ENCODE measurements at places on chromosomes 3 and 15. TPM values are rescaled to one million over a fixed set of nuclear protein-coding genes. Genes with fewer than 3 reads are reported as not detected.

Gene SPATA12
- not detected for total RNA-seq

Gene OR5K2
- not detected for total RNA-seq

DNA sequence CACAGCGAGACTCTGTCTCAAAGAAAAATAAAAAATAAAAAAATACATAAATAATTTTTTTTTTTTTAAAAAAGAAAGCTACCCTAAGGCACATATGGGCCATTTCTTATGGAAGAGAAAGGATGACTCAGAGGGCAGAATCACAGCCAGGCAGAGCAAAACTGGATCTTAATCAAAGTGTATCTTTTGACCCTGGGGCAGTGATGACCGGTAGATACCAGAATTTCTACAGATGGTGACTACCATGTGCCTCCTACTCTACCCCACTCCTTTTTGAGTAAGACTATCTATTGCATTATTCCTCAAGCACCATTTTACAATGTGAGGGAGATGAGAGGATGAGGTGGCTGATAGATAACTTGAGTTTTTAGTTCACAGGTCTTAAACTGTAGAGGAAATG lies 26.0 kb downstream of the TARS3 start:
- no peak for DNase-seq

GRCh38 chr3:177300039-177300833 lies 103.0 kb upstream of the TBL1XR1 start:
- no peak for DNase-seq

DNA sequence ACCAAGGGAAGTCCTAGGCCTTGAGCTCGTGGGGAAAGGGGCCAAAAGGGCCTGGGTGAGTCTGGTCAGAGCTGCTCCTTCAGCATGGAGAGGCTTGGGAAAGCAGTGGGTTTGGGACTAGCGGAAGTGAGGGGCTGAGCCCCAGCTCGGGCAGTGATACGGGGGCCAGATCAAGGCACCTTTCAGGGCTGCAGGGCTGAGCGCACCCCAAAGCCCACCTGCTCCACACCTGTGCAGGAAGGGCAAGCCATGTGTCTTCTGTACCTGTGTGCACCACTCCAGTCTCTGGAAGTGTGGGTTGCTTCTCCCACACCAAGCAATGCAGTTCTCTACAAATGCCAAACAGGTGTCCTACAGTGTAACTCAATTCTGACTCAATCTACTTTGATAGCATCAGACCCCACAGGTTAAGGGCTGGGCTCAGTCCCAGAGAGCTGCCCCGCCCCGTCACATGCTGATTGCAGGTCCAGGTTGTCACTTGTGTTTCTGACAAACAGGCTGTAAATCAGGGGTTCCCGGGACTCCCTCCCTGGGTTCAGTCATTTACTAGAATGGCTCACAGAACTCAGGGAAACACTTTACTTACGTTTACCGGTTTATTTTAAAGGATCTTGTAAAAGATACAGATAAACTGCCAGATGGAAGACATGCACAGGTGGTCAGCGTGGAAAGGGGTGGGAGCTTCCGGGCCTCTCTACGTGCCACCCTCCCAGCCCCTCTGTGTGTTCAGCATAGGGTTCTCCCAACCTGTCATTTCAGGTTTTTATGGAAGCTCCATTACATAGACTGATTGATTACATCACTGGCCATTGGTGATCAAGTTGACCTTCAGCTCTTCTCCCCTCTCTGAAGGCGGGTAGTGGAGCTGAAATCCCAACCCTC lies 28.8 kb upstream of the KLF13 start:
- DNase-seq: no peak
